ENCODE measurements at places on chromosomes 7 and 10.

- DNase-seq, result no peak
Measured at GRCh38 chr10:1464881-1465417, 272.4 kb downstream of the ADARB2 start.

GRCh38 chr10:65723525-65723924, 1202.3 kb upstream of the LRRTM3 start:
- DNase-seq, result no peak

- DNase-seq, result no peak
Measured at GRCh38 chr7:129741743-129742213, 130.3 kb downstream of the NRF1 start.

GRCh38 chr10:102431452-102432124, 786 bp downstream of the CUEDC2 start:
- DNase-seq, result no peak

- no peak for DNase-seq
Measured at GRCh38 chr10:14409247-14409646, 78.5 kb upstream of the FRMD4A start.

- no peak for DNase-seq
Measured at GRCh38 chr10:46006219-46006618, 24.2 kb downstream of the NCOA4 start.

DNA sequence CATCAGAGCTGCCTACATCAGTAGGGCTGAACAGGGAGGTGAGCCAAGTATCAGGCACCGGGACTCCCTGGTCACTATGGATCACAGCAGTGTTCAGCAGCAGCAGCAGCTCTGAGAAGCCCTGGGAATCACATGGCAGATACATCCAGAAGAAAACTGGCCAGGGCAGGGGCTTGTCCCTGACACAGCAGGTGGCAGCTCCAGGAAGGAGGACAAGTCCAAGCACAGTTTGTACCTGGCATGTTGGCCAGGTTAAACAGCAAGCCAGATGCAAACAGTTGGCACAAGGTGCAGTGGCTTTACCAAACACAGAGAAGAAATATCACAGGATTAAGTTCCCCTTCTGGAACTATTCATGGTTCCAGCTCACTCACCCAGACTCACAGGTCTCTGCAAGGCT, 139.4 kb downstream of the KCNMA1 start:
- DNase-seq, result no peak

DNA sequence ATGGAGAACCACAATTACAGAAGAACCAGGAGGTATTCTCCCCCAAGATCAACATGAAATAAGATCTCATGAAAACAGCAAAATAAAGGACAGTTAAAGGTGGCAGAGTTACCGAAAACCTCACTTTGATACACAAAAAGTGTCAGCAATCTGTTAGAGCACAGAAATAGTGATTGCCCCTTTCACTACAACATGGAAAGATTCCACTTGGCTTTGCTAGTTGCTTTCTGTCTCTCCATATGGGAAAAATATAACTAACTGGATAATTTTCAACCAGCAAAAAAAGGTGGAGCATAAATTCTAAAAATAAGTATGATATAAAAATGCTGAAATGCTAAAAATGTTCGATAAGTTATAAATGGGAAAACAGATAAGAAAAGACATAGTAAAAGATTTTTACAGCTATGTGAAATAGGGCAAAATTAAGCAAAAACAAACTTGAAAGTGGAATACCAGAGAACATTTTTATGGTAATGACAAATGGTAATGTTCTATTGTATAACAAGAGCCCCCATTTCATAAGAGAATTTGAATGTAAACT, 90.2 kb downstream of the GPR85 start:
- DNase-seq, result no peak

DNA sequence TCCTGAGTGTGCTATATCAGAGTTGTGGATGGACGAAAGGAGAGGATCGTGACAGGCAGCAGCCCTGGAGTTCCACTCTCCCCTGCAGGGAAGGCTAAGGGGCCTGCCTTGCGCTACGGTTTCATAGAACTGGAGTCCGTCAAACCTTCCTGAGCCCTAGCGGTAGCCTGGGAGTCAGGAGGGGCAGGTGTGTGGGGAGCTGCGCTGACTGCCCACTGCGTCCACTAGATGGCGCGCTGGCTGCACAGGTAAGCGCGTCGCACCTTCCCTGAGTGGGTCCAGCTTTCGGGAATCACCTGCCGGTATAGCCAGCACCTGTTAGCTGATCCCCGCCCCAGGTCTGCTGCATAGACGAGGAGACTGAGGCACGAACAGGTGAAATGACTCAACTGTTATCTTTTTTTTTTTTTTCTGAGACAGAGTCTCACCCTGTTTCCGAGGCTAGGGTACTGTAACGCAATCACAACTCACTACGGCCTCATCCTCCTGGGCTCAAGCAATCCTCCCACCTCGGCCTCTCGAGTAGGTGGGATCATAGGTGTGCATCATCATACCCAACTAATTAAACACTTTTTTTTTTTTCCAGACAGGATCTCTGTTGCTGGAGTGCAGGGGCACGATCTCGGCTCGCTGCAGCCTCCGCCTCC, 20.2 kb upstream of the BAIAP2L1 start:
- DNase-seq, result no peak

GRCh38 chr10:117249493-117250093, 8.7 kb downstream of the SLC18A2 start:
- DNase-seq, result no peak

- DNase-seq, result no peak
Measured at GRCh38 chr10:52609626-52610240, 162.9 kb downstream of the MBL2 start.

- no peak for DNase-seq
Measured at GRCh38 chr7:142817506-142817905, 37.4 kb upstream of the EPHB6 start.

GRCh38 chr7:149460493-149461277, at the start of gene ZNF777:
Gene ZNF777, minus strand, starts transcription at chr7:149461062. Its CDS starts 5,040 bp downstream, at chr7:149456022.
- peak; percentile 77 for DNase-seq

- DNase-seq, result no peak
Measured at GRCh38 chr7:140003913-140004382, 58.8 kb downstream of the PARP12 start.

GRCh38 chr10:5419466-5420094, 7.2 kb downstream of the NET1 start:
- no peak for DNase-seq

GRCh38 chr7:55657654-55658053, 85.4 kb upstream of the VOPP1 start:
- DNase-seq, result no peak

- DNase-seq, result no peak
Measured at GRCh38 chr10:34156781-34157425, 658.2 kb downstream of the PARD3 start.

GRCh38 chr7:32948202-32948601, 9.0 kb upstream of the FKBP9 start:
- no peak for DNase-seq

DNA sequence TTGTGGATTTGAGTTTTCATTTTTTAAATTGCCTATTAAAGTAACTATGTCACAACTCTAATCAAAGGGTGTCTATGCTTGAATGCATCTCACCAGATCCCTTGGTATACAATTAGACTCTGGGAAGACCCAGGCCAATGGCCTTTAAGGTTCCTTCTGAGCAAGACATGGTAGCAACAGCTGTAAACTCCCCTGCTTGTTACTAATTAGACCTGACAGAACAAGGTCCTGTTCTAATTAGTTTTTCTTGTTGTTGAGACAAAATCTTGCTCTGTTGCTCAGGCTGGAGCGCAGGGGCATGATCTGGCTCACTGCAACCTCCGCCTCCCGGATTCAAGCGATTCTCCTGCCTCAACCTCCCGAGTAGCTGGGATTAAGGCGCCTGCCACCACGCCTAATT, 2.9 kb downstream of the MYH16 start:
- DNase-seq, result no peak

- no peak for DNase-seq
Measured at GRCh38 chr7:108284349-108285002, 154.3 kb upstream of the LAMB4 start.

- DNase-seq, result no peak
Measured at GRCh38 chr10:18684953-18685352, 25.7 kb downstream of the ARL5B start.

DNA sequence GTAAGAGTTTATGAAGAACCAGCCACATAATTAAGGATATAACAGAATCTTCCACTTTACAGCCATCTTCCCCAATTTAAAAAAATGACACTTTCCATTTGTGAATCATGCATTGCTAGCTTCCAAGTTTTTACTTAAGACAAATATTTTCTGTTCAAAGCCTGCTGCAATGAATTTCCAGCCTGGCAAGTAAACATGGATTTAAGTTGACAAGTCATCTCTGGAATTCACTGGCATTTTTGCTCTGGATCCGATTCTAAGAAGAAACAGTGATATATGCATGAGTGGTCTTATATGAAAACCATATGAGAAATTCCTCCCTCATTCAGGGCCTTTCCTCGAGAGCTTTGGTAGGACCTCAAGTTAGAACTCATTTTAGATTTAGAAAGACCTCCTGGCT, 116.1 kb upstream of the CDCA7L start:
- DNase-seq, result no peak

DNA sequence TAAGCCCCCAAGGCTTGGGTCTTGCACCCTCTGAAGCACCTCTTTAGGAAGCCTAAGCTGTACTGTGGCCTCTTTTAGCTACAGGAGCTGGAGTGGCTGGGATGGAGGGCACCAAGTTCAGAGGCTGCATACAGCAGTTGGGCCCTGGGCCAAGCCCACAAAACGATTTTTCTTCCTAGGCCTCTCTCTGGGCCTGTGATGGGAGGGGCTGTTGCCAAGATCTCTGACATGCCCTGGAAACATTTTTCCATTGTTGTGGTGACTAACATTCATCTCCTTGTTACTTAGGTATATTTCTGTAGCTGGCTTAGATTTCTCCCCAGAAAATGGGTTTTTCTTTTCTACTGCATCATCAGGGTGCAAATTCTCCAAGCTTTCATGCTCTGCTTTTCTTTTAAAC, 375.7 kb upstream of the NPSR1 start:
- no peak for DNase-seq

DNA sequence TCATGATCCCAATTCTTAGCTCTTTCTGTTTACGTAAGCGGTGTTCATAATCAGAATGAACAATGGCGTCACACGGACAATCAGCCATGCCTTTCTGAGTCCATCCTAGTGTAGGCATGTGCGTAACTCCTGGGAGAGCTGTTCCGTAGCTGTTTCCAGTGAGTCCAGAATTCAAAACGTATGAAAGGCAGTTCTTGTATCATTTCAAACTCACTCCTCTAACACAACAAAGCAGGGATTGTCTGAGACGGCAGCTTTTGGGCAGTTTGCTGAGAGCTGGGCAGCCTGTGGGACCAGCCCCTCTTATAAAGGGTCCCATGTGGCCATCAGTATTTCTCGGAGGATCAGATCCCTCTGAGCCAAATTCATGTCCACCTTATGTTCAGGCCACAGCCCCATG, 43.4 kb downstream of the PSPH start:
- no peak for DNase-seq

DNA sequence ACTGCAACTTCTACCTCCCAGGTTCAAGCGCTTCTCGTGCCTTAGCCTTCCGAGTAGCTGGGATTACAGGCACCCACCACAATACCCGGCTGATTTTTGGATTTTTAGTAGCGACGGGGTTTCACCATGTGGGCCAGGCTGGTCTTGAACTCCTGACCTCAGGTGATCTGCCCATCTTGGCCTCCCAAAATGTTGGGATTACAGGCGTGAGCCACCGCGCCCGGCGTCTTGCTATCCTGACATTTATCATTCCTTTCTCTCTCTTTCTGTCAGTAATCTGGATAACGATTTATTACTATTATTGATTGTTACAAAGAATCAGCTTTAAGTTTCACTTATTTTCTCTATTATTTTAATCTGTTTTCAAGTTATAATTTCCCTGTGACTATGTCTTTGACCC, 548.4 kb downstream of the CNTNAP2 start:
- no peak for DNase-seq

DNA sequence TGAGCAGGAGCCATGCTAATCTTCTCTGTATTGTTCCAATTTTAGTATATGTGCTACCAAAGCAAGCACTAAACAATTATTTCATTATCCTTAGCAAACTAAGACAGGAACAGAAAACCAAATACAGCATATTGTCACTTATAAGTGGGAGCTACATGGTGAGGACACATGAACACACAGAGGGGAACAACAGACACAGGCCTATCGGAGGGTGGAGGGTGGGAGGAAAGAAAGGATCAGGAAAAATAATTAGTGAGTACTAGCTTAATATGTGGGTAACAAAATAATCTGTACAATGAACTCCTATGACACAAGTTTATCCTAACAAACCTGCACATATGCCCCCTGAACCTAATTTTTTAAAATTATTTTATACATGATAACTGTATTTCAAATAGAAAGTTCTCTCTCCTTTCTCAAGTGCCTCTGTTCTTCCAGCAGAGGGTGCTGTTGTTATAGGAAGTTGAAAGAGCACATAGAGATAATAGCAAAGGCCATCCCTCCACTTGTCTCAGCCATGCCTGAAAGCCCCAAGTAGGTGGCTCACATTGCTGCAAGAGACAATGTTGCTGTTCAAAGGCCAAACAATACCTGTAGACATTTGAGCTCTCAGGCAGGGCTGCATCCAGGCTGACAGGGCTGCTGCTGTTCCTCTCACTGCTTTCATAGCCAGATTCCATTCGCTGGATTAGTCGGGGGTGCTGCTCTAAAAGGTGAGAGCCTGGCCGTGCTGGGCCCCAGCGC, 33.4 kb upstream of the PPP3CB start:
- no peak for DNase-seq

DNA sequence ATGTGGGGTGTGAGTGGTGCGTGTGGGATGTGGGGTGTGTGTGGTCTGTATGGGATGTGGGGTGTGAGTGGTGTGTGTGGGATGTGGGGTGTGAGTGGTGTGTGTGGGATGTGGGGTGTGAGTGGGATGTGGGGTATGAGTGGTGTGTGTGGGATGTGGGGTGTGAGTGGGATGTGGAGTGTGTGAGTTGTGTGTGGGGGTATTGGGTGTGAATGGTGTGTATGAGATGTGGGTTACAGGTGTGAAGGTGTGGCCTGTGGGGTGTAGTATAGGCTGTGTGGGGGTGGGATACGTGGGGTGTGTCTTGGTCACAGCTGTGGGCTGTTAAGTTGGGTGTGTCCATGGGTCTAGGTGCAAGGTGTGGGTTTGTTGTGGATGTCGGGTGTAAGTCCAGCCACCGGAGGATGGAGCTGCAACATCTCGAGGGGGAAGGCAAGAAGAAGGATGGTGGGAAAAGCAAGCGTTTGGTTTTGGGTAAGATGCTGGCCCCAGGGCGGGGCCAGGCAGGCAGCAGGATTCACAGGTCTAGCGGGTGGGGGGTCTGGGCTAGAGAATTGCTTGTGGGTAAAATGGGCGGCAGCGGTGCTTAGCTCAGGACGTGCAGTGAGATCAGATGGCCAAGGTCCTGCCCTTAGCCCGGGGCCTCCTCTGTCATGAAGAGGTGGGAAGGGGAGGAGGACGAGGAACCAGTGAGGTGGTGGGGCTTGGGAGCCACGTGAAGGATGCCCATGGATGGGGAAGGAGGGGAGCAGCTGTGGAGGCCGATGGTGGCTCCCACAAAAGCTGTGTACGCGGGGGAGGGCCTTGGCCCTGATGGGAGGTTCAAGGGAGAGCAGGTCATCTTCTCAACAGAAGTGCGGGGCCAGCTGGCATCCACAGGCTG, 60.1 kb downstream of the CFAP46 start:
- DNase-seq, result no peak

- no peak for DNase-seq
Measured at GRCh38 chr7:53340220-53340619, 304.8 kb downstream of the POM121L12 start.

Data from anterior cingulate cortex (tissue), 58 donors.